Stimulated activated CD8-positive, alpha-beta memory T cell treated with anti-CD3 and anti-CD28 coated beads, Interleukin-15, amount 100 ng/mL, for 24 hours (primary cell): ENCODE measurements at places on chromosomes 11 and 22.

DNA sequence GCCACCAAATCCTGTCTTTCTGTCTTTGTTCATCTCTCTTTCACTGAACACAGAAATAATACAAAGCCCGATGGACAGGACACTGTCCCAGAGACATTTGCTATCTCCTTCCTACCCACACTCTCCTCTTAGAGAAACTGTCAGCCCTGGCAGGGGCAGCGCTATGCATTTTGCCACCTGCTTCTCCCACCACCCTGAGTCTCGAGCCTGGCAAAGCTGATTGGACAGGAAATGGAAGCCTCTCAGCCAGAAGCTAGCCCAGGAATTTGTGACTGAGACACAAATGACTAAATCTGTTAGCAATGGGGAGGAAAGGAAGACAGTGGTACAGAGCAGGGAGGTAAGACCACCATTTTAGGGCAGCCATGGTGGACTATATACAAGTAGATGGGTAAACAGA, 14.9 kb upstream of the GALNT18 start:
- DNase-seq: no peak

DNA sequence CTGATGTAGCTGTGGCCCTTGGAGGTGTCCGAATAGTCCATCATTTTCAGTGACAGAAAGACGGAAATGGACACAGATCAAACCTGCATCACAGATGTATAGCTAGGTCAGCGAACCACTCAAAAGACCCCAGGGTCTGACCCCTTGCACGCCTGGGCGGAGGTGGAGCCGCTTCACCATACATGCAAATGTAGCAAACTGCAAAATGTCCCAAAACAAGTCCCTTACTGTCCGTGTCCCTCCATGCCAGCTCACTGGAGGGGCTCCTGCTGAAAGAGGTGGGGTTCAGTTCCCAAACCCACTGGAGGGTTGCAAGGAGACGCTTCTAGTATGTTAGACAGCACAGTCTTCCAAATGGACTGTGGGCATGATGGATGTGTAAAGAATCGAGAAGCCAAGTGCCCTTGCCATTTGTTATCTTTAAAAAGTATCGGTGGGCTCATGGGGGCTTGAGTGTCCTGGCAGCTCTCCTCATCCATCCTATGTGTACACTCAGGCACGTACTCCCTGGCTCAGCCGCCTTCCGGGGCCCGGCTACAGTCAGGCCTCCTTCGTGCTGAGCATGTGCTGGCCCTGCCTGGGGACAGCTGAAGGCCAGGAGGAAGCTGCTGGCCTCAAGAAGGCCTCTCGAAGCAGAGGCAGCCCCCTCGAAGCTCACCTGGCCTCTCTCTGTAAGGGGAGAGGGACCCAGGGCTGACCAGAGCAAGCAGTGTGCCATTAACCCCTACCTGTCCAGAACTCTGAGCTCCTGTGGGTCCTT, 20.2 kb upstream of the KCNQ1OT1 start:
- no peak for DNase-seq

GRCh38 chr22:33529424-33530113, 390.7 kb downstream of the LARGE1 start:
- DNase-seq: no peak

DNA sequence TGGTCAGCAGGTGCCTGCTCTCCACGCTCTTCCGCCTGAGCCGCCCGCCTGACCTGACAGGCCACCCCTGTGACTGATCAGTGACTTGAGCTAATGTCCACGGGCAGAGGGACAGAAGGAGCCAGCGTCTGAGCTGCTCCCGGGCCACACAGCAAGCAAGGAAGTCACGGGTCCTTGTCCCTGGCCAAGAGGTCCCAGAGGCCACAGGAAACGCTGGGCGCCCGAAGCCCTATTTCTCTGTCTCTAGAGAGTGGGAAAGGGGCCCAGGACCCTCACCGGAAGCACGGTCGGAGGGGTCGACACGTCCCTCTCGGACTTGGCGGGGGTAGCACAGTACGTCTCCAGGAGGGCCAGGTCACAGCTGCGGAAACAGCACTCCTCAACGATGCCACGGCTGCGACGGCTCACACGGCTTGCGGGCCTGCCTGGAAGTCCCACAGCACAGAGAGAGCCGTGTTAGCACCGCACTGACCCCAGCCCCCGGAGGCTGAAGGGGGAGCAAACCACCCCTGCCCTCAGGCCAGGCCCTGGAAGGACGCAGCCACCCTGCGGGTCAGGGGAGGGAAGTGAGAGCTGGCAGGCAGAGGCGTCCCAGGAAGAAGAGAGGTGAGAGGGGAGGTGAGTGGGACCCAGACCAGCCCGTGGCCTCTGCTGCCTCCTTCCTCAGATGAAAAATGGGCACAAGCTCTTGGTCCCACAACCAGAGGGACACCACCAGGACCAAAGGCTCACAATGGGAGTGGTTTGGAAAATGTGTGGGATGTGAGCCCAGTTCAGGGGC, 5.8 kb downstream of the IGF2 start:
- no peak for DNase-seq

DNA sequence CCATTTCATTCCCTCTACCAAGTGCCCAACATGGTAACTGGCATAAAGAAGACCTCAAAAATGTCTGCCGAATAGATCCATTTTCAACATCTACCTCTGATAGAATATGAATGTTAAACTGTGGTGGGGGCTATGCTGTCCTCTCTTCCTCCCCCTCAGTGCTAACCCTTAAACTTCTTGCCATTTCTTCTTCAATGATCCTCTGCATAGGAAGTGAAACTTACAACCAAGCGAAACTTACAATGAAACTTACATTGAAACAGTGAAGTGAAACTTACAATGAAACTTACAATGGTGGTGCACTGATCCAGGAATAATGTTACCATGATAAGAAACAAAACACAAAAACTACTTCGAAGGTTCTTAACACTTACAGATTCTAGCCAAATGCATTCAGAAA, 4.7 kb downstream of the RTCB start:
- DNase-seq: no peak

- no peak for DNase-seq
Measured at GRCh38 chr22:20671409-20672081, 102.4 kb upstream of the SERPIND1 start.

GRCh38 chr22:39960791-39961746, 872 bp downstream of the TMA7B start:
- no peak for DNase-seq
